ENCODE measurements at places on chromosomes 5 and 9.

GRCh38 chr5:8949908-8950307 is 596.0 kb downstream of the SEMA5A start:
- DNase-seq: no peak
- no peaks in the 10 kb centered on the region for H3K36me3 ChIP-seq
- H3K4me1 ChIP-seq: no peaks in the 10 kb centered on the region
- no peaks in the 10 kb centered on the region for H3K27me3 ChIP-seq

- H3K4me1 ChIP-seq: no peaks in the 10 kb centered on the region
- no peak overlapping the region for H3K4me3 ChIP-seq
- no peak overlapping the region for H3K27ac ChIP-seq
- DNase-seq: no peak
- no peaks in the 10 kb centered on the region for H3K27me3 ChIP-seq
These were observed 219.1 kb downstream of the MED10 start for GRCh38 chr5:6158974-6159831.

DNA sequence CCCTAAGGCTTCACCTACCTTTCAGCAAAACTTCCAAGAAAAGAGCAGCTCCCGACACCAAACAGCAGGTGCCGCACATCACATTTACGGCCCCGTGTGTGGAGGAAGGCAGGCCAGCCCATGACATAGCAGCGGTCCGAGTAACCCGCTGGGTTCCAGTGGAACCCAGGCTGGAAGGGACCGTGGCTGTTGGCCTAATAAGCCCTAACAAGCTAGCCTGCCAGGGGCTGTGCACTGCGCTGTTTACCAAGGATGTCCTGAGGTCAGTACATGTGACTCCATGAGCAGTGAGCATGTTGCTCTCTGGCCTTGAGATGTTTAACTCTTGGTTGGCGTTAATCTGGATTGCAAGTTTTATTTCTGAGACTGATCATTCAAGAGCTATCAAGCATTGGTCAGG is 131.5 kb downstream of the FSTL4 start:
- H3K27ac ChIP-seq: no peak overlapping the region
- no peak overlapping the region for H3K4me3 ChIP-seq
- H3K36me3 ChIP-seq: no peaks in the 10 kb centered on the region
- no peaks in the 10 kb centered on the region for H3K27me3 ChIP-seq

GRCh38 chr9:69190086-69190862 is 16.2 kb downstream of the TJP2 start:
- H3K4me1 ChIP-seq: peaks cover 3% of the 10 kb centered on the region
- H3K36me3 ChIP-seq: no peaks in the 10 kb centered on the region
- H3K4me3 ChIP-seq: no peak overlapping the region

DNA sequence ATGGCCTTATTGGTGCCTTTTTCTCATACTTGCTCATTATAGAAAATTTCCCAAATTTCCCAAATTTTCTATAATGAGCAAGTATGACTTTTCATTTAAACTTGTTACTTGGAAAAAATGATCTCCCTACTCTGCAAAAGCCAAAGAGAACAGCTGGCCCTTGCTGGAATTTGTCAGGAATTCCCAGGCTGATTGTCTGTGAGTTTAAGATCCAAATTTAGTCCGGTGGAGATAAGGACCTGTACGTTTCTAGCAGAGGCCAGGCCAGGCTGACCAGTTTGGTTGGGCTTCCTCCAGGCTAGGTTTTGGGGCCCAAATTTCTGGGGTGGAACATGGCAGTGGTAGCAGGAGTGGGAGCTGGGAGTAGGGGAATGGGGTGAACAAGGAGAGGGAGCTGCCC is 51.9 kb downstream of the NEURL1B start:
- no peak overlapping the region for H3K4me3 ChIP-seq
- peaks cover 30% of the 10 kb centered on the region for H3K4me1 ChIP-seq
- no peak overlapping the region for H3K27ac ChIP-seq
- H3K36me3 ChIP-seq: no peaks in the 10 kb centered on the region
- H3K27me3 ChIP-seq: no peaks in the 10 kb centered on the region

DNA sequence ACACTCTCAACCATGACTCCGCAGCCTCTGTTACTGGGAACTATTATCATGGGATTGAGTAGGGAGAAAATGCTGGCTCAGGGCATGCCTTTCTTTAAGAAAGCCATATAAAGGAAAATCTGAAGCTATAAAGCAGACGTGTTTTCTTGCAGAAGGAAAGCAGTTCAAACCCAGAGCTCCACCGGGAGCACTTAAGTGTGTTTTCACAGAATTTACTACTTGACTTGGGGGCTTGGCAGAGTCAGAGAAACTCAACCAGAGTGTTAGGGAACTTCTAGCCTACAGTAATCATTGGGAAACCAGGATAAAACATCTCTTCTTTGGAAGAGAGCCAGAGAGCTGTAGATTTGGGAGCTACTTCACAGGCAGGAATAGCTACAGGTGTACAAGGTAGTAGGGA is 283.4 kb upstream of the ADRA1B start:
- H3K36me3 ChIP-seq: no peaks in the 10 kb centered on the region
- H3K4me1 ChIP-seq: no peaks in the 10 kb centered on the region

- H3K36me3 ChIP-seq: no peaks in the 10 kb centered on the region
- DNase-seq: no peak
- H3K27me3 ChIP-seq: no peaks in the 10 kb centered on the region
- no peak overlapping the region for H3K4me3 ChIP-seq
- no peaks in the 10 kb centered on the region for H3K4me1 ChIP-seq
- H3K27ac ChIP-seq: no peak overlapping the region
These were observed 1703.8 kb downstream of the MAT2B start for GRCh38 chr5:165209101-165209727.

- no peak overlapping the region for H3K4me3 ChIP-seq
- no peaks in the 10 kb centered on the region for H3K36me3 ChIP-seq
- H3K4me1 ChIP-seq: no peaks in the 10 kb centered on the region
- H3K27ac ChIP-seq: no peak overlapping the region
These were observed 703.5 kb upstream of the WWC1 start for GRCh38 chr5:167587772-167588437.

- H3K27me3 ChIP-seq: no peaks in the 10 kb centered on the region
- no peaks in the 10 kb centered on the region for H3K36me3 ChIP-seq
- no peak overlapping the region for H3K27ac ChIP-seq
- no peaks in the 10 kb centered on the region for H3K4me1 ChIP-seq
- no peak for DNase-seq
These were observed 38.8 kb downstream of the FOXI1 start for GRCh38 chr5:170144286-170145023.

DNA sequence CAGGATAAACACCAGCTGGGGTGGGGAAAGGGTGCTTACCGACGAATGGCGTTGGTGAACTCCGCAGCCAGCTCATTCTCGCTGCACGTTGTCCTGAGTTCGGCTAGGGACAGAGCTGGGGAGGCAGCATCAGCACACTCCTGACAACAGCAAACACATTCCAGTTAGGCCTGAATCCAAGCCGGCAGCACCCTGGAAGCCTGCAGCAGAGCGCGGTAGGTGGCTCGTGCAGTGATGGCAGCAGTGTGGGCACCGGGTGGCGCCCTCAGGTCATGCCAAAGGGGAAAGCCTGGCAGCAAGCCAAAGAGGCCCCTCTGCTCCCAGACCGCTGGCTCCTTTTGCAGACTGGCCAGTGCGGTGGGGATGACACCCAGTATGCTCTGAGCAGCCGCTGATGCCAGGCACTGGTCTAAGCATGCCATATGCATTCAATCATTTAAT is 66.9 kb downstream of the DCP2 start:
- no peak for DNase-seq
- H3K27ac ChIP-seq: no peak overlapping the region
- peaks cover 4% of the 10 kb centered on the region for H3K4me1 ChIP-seq
- H3K27me3 ChIP-seq: no peaks in the 10 kb centered on the region
- no peak overlapping the region for H3K4me3 ChIP-seq

- H3K36me3 ChIP-seq: peaks cover 18% of the 10 kb centered on the region
- DNase-seq: no peak
- H3K27me3 ChIP-seq: no peaks in the 10 kb centered on the region
- no peak overlapping the region for H3K4me3 ChIP-seq
- H3K4me1 ChIP-seq: no peaks in the 10 kb centered on the region
These were observed 79.5 kb downstream of the CRB2 start for GRCh38 chr9:123435471-123435870.

- H3K4me3 ChIP-seq: no peak overlapping the region
- no peak overlapping the region for H3K27ac ChIP-seq
- no peaks in the 10 kb centered on the region for H3K36me3 ChIP-seq
- no peaks in the 10 kb centered on the region for H3K27me3 ChIP-seq
- no peaks in the 10 kb centered on the region for H3K4me1 ChIP-seq
These were observed 324.9 kb downstream of the CTNND2 start for GRCh38 chr5:11579351-11579750.

- H3K27me3 ChIP-seq: no peaks in the 10 kb centered on the region
- no peaks in the 10 kb centered on the region for H3K4me1 ChIP-seq
- H3K36me3 ChIP-seq: no peaks in the 10 kb centered on the region
These were observed 27.3 kb downstream of the GZMK start for GRCh38 chr5:55051357-55051756.

DNA sequence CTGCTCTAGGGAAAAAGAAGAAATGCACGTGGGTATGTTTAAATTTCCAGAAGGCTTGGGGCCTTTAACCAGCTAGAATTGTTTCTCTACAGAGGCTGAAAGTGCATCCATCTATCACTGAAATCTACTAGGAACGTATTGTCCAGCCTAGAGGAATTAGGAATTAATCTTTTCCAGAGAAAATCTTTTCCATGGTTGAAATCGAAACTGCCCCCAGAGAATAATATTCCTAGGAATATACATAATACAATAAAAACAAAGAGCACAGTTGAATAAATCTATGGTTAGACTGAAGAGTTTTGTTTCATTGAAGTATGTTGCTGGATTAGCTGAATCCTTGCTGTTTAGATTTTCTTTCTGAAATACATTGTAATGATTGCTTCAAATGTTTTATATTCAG is 378.5 kb downstream of the PLK2 start:
- no peak overlapping the region for H3K4me3 ChIP-seq
- H3K36me3 ChIP-seq: no peaks in the 10 kb centered on the region
- no peaks in the 10 kb centered on the region for H3K27me3 ChIP-seq
- no peak for DNase-seq
